ENCODE measurements at places on chromosomes 12 and 14. TPM values are rescaled to one million over a fixed set of nuclear protein-coding genes. Genes with fewer than 3 reads are reported as not detected.

Gene MYBPC1
- total RNA-seq, result 302 TPM

DNA sequence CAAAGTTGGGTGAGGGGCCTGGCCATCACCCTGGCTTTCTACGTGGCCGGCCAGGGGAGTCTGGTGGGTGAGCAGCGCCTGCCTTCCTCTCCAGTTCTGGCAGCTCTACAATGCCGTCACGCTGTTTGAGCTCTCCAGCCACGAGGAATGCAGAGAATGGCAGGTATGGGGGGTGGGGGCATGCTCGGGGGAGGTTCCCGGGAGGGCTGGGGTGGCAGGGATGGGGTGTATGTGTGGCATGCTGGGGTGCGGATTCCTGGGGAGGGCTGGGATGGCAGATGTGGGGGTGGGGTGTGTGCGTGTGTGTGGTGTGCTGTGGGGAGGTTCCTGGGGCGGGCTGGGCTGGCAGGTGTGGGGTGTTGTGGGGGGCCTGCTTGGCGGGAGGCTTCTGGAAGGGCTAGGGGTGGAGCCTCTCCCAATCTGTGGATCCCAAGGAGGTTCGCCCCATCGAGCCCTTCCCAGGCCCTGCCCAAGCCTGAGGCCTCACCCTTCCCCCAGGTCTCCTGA is 18.5 kb downstream of the RHOF start:
- no peak for DNase-seq
- H3K27me3 ChIP-seq, result no peaks in the 10 kb centered on the region
- H3K4me1 ChIP-seq, result no peaks in the 10 kb centered on the region

- peak overlapping the region; percentile 23 for H3K4me3 ChIP-seq
- no peaks in the 10 kb centered on the region for H3K36me3 ChIP-seq
- no peak for DNase-seq
- H3K4me1 ChIP-seq, result no peaks in the 10 kb centered on the region
- no peak overlapping the region for H3K27ac ChIP-seq
Measured at GRCh38 chr12:85279449-85280164, 413 bp upstream of the ALX1 start.

- H3K4me1 ChIP-seq, result no peaks in the 10 kb centered on the region
- no peaks in the 10 kb centered on the region for H3K27me3 ChIP-seq
- no peaks in the 10 kb centered on the region for H3K36me3 ChIP-seq
Measured at GRCh38 chr12:18108611-18109010, 18.6 kb upstream of the RERGL start.

Gene CLEC2A
- not detected for total RNA-seq

GRCh38 chr12:127145241-127145928 is 1121.6 kb upstream of the TMEM132C start:
- H3K4me1 ChIP-seq, result no peaks in the 10 kb centered on the region
- H3K4me3 ChIP-seq, result peak overlapping the region; percentile 37
- H3K27me3 ChIP-seq, result no peaks in the 10 kb centered on the region
- no peaks in the 10 kb centered on the region for H3K36me3 ChIP-seq
- no peak overlapping the region for H3K27ac ChIP-seq

Gene TAS2R9
- total RNA-seq, result not detected

Gene INHBE
- total RNA-seq, result not detected

Gene FRMD6
- 84.0 TPM for total RNA-seq
